Stimulated activated CD4-positive, alpha-beta T cell treated with anti-CD3 and anti-CD28 coated beads, Interleukin-1b, Interleukin-23, amount 100 ng/mL, for 1 hour (primary cell): ENCODE measurements at places on chromosomes 6 and 20.

- no peak for DNase-seq
Observed at GRCh38 chr6:150230164-150230561, 87.3 kb downstream of the PPP1R14C start.

GRCh38 chr6:167855825-167856425 is 29.2 kb downstream of the AFDN start:
- DNase-seq = no peak

DNA sequence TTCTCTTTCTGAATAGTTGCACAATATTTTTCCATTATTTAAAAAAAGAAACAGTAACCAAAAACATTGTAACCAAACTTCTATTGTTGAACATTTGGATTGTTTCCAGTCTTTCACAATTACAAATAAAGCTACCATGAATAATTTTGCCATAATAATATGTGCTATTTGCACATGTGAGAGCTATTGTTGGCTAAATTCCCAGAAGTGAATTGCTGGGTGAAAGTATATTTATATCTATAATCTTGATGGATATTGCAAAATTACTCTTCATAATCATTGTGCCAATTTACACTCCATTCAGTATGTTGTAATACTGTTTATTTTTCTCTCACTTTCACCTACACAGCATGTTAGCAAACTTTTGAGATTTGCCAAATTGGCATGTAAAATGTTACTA is 36.6 kb upstream of the SLC22A16 start:
- DNase-seq = no peak

- DNase-seq = no peak
Observed at GRCh38 chr6:87724983-87725811, 23.2 kb upstream of the AKIRIN2 start.

DNA sequence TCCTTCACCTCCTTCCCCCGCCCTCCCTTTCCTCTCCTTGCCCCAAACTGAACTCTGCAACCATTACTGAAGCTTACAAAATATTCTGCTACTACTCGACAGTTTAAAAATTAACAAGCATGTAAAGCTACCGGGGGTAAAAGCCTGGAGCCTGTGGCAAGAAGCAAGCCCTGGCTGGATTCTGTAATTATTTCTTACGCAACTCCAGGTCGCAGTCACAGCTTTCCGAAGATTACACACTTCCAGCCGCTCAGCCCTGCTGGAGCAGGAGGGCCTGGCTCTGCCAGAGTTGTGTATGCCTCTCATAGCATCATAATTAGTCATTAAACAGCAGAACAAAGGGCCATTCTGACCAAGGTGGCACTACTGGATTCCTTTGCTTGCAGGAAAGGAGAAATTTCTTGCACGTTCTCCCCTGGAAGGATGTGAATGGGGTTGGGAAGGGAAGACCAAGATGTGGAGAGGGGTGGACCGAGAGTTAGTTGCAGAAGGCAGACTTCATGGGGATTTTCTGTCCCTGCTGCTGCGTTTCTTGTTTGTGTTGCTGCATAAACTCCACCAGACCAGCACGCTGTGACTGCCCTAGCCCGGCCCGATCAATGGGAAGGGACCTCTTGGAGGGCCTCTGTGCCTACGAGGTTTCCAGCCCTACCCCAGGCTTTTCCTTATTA is 23.6 kb downstream of the FOXQ1 start:
- DNase-seq = no peak

GRCh38 chr6:89162047-89162371 is 16.2 kb downstream of the PM20D2 start:
- no peak for DNase-seq

- DNase-seq = no peak
Observed at GRCh38 chr6:84847390-84848160, 83.2 kb upstream of the TBX18 start.

DNA sequence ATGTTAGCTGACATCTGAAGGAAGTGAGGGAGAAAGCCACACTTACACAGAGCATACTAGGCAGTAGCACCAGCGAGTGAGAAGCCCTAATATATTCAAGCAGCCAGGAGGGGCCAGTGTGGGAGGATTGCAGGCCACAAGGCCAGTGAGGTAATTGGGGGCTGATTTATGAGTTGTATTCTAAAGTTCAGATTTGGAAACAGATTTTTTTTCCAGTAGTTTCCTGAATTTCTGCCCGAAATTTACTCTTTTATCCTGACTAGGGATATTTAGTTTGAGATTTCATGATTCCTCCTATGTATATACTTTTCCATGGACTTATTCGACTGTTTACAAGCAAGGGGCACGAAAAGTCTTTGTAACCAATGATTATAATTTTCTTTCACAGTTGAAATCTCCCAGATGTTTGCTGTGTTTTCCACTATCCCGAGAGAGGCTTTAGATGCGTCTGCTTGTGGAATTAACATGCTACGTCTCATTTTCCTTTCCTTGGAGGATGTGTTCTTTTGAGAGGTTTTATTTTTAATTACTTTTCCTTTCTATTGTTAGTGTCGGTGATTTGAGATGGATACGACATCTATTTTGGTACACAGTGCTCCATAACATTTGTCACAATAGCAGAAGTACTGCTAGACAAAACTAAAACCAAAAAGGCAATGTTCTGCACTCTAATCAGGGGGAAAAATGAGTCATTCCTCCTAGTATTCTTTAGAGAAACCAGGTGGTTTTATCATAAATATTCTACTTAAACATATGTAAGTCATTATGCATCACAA is 356.3 kb upstream of the HSF2 start:
- no peak for DNase-seq

DNA sequence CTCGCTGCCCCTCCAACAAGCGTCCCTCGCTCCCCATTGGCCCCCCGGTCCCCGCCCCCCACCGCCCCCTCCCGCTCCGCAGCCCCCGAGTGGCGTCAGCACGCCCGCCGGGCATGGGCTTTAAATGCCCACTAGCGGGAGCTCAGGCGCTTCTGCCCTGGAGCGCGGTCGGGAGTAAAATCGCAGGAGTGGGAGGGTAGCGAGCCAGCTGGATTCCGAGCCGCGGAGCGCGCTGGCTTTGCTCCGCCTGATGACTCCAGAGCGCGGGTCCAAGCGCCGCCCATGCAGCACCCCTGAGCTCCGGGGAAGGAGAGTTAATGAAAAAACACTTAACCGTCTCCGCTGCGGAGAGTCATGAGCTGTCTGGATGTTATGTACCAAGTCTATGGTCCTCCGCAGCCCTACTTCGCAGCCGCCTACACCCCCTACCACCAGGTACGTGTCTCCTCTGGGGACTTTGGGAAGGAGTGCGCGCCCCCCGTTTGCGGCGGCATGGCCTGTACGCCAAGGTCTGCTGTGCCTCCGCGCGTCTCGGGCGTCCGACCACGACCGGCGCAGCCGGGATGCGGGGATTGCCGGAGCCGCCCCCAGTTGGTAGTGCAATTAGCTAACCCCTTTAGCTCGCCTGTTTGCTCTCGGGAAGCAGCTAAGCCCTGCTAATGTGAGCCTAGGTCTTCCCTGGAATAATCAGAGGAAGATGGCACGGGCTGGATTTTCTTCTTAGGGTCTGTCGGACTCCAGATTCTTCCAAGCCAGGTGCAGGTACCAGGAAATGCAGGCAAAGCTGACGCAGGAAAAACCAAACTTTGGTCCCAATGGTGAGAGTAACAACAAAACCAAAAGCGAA is at the start of gene VGLL2:
TSS of gene VGLL2 (plus strand) at position 149 of the 847 bp plus-strand sequence. CDS start at position 355, 206 bp downstream.
- DNase-seq = no peak

DNA sequence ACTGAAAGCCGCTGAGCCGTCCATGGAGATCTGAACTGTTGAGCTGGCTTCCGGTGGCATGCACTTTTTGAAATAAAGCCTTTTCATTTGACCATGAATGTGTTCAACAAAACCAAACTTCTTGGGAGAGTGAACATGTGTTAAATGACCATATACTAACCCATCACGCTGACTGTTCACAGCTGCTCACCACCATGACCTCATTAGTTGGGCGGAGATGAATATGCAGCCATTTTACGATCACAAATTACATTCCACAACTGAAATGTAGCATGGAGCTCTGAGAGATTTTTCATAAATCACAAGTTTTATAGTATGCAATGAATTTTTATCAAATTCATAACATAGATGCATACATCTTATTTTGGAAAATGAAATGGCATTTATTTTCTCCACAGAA is 4.2 kb downstream of the RAMACL start:
- DNase-seq = no peak

DNA sequence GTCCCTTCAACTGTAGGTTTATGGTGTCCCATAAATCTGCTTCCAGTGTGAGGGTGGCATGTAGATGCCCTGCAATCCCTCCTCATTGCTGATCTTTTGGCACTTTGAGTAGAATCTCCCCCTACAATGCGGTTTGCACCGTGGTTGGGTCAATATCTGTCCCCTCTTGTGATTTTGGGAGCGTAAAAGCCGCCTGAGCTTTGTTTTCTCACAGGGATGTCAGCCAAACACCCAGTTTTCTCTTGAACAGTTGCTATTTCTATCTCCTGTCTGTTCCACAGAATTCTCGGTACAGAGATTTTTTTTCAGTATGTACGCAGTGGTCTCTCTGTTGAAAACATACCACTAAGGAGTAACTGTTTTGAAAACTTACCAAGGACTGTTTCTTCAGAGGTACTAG is 21.8 kb downstream of the CDS2 start:
- no peak for DNase-seq

DNA sequence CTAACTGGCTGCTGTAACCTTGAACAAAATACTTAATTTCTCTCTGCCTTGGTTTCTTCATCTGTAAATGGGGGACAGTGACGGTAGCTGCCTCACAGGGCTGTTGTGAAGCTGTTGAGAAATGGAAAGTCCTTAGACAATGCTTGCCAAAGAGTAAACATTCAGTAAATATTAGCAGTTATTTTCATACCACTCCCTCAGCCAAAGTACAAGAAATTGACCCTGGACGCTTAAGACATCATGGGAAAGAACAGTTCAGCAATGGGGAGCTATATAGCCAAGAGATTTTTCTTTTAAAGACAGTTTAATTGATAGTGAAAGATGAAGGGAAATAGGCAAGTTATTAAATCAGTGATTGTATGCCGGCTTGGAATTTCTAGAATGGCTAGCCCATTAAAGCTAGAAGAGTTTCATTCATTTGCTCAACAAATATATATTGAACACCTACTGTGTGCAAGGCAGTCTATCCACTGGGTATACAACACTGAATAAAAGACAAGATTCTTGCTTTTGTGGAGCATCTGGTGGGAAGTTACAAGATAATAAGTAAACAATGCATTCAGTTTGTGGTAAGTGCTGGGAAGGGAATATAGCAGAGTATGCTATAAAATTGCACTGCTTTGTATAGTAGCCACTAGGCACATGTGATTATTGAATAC is 2.0 kb downstream of the CTNNBL1 start:
- no peak for DNase-seq

GRCh38 chr6:50264995-50265571 is 215.4 kb upstream of the DEFB112 start:
- no peak for DNase-seq

GRCh38 chr20:36320261-36320897 is 14.2 kb downstream of the DLGAP4 start:
- DNase-seq = no peak

- no peak for DNase-seq
Observed at GRCh38 chr6:130252527-130253237, 29.9 kb upstream of the SAMD3 start.

DNA sequence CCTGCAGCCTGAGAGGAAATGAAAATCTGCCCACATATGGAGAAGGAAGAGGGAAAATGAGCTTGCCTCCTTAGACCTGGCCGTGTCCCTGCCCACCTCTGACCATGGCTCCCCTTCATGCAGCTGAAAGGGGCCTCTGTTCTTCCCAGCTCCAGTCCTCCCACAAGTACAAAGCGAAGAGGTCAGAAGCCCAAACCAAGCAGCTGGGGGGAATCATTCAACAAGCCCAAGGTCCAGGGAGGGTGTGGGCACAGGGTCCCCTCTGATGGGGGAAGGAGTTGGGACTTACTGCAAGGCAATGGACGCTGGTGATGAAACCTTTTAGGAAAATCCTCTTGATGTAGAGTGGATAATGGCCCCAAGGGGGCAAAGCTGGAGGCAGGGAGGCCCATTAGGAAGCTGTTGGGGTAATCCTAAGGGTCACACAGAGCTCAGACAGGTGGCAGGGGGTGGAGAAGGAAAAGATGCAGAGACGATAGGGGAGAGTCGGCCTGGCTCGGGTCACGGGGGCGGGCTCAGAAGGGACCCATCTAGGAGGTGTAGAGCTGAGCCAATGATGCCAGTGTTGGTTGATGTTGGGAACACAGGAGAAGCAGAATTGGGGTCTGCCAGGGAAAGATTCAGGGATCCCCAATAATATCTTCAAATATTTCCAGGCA is 16.1 kb upstream of the GRM4 start:
- no peak for DNase-seq

DNA sequence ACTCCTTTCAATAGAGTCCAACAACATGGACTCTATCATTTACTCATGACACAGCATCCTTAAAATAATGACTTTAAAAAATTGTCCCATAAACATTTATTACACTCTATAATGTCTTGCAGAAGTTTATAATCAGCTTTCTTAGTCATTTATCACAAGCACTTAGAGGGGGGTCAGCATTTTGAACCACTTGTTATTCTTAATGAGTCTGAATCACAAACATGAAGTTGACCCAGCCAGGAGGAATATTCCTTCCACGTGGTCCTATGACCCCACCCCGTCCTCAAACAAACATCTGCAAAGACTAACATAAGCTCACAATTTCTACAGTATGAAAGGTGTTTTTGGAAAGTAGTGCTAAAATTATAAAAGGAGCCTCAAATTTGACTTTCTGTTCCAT is 91.1 kb downstream of the MTFR2 start:
- DNase-seq = no peak

DNA sequence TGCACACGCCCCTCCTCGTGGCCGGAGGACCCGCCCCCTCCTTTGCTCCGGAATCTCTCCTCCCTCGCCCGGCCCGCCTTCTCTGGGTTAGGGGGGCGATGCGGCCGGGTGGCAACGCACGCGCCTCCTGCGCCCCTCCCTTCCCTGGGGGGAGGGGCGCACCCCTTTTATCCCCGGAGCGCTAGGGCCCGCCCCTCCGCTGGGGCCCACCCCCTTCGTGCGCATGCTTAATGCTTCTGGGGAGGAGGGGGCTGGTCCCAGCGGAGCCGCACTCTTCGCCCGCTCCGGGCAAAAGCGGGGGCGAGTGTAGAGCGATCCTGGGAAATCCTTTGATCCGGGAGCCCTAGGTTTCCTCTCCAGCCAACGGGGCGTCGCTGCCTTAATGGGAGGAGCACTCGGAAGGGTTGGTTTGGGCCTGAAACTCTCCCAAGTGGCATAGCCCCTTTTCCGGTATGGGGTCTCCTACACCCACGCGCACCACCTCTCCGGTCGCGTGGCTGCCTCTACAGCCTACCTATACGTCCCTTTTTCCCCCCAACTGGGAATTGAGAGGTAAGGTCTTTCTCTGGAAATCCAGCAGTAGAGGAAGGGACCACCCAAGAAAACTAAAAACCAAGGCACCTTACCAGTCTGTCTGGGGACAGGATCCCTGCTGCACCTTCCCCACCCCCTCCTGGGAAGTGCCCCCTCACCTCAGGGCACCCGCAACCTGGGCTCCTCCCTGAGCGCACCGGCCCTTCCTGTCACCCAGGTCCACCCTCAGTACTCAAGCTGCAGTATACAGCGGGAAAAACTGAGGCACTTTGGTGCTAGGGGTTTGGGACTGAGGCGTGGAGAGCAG is 2.1 kb downstream of the SOX12 start:
- no peak for DNase-seq

GRCh38 chr6:157172830-157173536 is 150.3 kb downstream of the TMEM242 start:
- DNase-seq = no peak
